Prostate gland (tissue), 2 donors: ENCODE measurements at places on chromosomes 2 and 18. TPM values are rescaled to one million over a fixed set of nuclear protein-coding genes. Genes with fewer than 3 reads are reported as not detected.

SP5 gene
- 4.2 TPM for total RNA-seq

SLC25A52 gene
- total RNA-seq: 1.3 TPM

GRCh38 chr2:231622963-231623362 is 30.3 kb downstream of the TEX44 start:
- H3K4me3 ChIP-seq: no peak overlapping the region
- DNase-seq: no peak
- H3K27ac ChIP-seq: no peak overlapping the region
- H3K4me1 ChIP-seq: no peaks in the 10 kb centered on the region
- no peaks in the 10 kb centered on the region for H3K27me3 ChIP-seq
- H3K36me3 ChIP-seq: no peaks in the 10 kb centered on the region

DNA sequence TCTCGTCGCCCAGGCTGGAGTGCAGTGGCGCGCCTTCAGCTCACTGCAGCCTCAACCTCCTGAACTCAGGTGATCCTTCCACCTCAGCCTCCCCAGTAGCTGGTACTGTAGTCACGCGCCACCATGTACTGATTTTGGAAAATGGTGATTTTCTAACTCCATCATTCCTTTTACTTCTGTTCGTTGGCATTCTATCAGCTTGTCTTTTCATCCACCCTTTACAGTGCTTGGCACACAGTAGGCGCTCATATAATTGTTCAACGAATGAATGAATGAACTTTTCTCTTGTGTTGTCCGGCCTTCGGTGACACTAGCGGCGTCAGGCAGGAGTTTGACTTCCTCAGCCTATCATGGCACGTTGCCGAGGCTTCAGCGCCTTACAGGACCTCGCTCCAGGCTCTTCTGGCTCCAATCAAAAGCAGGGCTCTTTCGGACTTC is 373 bp upstream of the MTHFD2 start:
- no peak for DNase-seq
- peak overlapping the region; percentile 87 for H3K27ac ChIP-seq
- peak overlapping the region; percentile 82 for H3K4me3 ChIP-seq
- H3K4me1 ChIP-seq: peaks cover 4% of the 10 kb centered on the region
- H3K27me3 ChIP-seq: no peaks in the 10 kb centered on the region

DNA sequence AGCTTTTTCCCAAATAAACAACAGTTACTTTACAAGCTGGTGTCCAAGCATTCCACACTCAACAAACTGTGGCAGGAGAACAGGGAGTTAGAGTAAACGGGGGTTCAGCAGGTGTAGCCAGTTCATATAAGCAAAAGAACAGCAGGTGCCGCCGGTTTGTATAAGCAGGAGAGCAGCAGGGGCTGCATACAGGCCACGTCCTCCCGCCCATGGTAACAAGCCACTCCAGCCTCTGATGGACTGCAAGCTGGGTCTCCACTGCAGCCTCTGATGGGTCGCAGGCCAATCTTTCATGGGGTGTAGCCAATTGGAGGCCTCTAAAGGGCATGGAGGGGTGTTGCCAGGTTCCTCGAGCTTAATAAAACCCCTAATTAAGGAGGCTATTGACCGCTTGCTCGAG is 189.3 kb downstream of the ANKRD30B start:
- H3K36me3 ChIP-seq: no peaks in the 10 kb centered on the region
- H3K4me1 ChIP-seq: peaks cover 5% of the 10 kb centered on the region
